Thyroid gland (tissue), 4 donors: ENCODE measurements at places on chromosomes 2 and 18. TPM values are rescaled to one million over a fixed set of nuclear protein-coding genes. Genes with fewer than 3 reads are reported as not detected.

DNA sequence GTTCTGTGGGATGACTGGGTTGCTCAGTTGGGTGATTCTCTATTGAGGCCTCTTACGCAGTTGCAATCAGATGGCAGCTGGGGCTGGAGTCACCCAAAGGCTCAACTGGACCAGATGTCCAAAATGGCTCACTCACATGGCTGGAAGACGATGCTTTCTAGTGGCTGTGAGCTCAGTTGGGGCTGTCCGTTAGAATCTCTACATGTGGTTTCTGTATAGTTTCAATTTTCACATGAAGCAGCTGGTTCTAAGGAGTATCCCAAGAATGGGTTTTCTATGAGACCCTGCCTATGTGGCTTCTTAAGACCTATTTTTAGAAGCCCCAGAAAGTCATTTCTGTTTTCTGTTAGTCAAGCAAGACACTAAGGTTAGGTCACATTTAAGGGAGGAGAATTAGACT, 4.4 kb downstream of the XRCC5 start:
- no peak for DNase-seq

GRCh38 chr2:172995323-172996244, 80.1 kb upstream of the MAP3K20 start:
- DNase-seq = no peak

DNA sequence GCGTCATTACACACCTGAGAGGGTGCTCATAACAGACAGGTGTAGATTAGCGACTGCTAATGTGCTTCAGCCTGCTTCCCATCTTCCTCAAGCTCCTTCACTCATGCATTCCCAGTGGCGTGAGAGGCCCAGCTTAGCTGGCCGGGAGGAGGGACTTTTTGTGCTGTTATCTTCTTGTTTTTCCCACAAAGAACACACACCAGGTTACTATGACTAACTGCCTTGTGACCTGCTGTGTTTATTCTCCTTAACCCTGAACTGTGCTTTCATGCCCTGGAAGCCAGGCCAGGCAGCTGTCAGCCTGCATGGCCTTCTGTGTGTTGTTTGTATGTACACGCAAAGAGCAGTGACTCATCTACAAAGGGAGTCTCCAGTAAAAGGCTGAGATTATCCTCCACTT, 143.8 kb downstream of the PIEZO2 start:
- DNase-seq = no peak

GRCh38 chr18:66560094-66560493, 43.8 kb downstream of the CDH19 start:
- peak; percentile 6 for DNase-seq

- DNase-seq = no peak
Observed at GRCh38 chr18:54119524-54120019, 104.9 kb downstream of the MBD2 start.

ARMC9 gene
- 29.8 TPM for total RNA-seq

OSR1 gene
- total RNA-seq = 15.2 TPM
